ENCODE measurements at places on chromosomes 2 and 18.

- DNase-seq = no peak
Observed at GRCh38 chr2:37324536-37324785, 172 bp downstream of the PRKD3 start.

- no peak for DNase-seq
Observed at GRCh38 chr18:2304378-2305175, 266.7 kb downstream of the METTL4 start.

- no peak for DNase-seq
Observed at GRCh38 chr18:75727456-75727855, 300.0 kb upstream of the SMIM21 start.

DNA sequence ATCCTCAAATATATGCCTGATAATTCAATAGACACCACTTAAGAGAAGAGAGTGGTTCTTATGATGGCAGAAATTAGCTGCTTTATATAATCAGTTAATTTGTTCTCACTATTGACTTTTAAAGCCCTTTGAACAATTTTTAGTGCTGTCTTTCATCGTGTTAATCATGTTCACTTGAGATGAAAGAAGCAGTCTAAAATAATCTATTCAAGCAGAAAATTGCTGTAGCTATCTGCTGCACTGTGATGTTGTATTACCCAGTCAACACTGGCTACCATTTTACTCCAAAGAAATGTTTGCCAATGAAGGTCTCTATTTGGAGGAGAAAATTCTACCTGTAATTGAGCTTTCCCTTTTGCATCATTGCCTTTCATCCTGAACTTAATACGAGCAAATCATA is 459.8 kb upstream of the FSIP2 start:
- DNase-seq = no peak

- DNase-seq = no peak
Observed at GRCh38 chr2:53744395-53745065, 23.1 kb upstream of the CHAC2 start.

GRCh38 chr2:23073671-23074070 is 311.3 kb upstream of the KLHL29 start:
- DNase-seq = no peak

DNA sequence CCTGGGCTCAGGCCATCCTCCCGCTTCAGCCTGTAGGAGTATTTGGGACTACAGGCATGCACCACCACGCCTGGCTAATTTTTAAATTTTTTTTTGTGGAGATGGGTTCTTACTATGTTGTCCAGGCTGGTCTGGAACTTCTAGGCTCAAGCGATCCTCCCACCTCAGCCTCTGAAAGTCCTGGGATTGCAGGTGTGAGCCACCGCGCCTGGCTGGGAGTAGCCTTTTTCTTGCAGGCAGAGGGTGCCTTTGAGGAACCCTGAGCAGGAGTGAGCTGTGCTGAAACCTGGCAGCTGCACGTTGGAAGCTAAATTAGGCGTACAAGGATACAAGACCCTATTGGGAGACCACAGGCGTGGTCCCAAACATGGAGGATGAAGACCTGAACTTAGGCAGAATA is 8.0 kb downstream of the CTDSP1 start:
- no peak for DNase-seq

- DNase-seq = no peak
Observed at GRCh38 chr2:241310917-241311566, 4.4 kb downstream of the HDLBP start.

- no peak for DNase-seq
Observed at GRCh38 chr2:201969938-201970785, 63.5 kb upstream of the FZD7 start.

GRCh38 chr2:20065885-20066602 is 14.6 kb upstream of the LAPTM4A start:
- DNase-seq = no peak

- DNase-seq = no peak
Observed at GRCh38 chr2:8857709-8858108, 20.3 kb upstream of the KIDINS220 start.

DNA sequence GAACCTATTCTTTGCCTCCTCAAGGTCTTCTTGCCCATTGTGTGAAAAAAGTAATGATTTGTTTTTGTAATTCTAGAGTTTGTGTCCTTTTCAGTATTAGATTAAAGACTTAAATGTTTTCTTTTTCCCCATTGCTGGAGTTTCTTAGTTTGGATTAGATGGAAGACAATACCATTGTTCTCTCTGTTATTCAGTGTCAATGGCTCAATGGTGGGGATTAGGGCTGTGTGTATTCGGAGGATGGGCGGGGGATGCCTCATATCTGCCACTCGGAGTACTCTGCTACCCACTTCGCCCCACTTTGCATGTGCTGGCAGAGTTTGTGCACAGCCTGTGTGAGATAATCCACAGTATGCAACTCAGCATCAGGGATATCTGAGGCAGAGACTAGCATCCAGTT is 90.1 kb downstream of the KLHL29 start:
- no peak for DNase-seq

GRCh38 chr2:68236876-68237275 is 15.5 kb downstream of the PPP3R1 start:
- DNase-seq = no peak

DNA sequence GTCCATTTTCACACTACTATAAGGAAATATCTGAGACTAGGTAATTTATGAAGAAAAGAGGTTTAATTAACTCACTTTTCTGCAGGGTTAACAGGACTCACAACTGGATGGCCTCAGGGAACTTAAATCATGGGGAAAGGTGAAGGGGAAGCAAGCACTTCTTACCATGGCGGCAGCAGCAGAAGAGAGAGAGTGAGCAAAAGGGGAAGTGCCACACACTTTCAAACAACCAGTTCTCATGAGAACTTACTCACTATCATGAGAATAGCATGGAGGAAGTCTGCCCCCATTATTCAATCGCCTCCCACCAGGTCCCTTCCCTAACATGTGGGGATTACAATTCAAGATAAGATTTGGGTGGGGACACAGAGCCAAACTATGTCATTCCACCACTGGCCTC is 55.1 kb upstream of the NETO1 start:
- no peak for DNase-seq

DNA sequence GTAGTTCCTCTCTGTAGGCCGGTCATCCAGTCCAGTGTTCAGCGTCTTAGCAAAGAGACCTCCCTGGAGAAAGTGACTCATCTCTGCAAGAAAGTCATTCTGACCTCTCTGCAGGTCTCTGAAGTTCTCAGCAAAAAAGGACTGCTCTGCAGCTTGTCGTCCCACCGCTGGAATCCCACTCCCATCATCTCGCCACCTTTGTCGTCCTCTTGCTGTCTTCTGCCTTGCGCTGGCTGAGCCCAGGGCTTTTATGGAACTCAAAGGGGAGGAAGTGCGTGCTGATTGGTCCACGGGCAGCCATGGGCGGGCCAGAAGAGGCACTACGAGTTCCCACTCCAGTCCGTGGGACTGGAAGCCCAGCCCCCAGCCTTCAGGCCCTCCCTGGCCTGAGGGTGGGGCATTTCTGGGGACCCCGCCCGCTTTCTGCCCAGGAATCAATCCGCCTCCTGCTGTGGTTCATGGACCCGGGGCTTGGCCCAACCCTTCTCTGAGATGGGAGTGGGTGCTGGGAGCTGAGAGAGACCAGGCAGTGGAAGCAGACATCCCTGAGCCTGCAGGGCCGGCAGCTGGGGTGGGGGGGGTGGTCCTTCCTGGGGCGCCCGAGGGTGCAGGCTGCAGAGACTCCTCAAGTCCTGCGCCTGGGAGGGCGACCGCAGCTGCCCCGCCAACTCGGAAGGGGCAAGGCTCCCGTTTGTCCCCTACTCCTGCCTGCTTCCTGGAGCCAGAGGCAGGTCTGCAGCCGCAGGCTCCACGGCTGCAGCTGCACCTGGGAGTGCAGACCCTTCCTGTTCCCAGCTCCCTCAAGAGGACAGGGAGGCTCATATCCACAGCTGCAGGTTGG is 660.7 kb upstream of the RAB6C start:
- no peak for DNase-seq

DNA sequence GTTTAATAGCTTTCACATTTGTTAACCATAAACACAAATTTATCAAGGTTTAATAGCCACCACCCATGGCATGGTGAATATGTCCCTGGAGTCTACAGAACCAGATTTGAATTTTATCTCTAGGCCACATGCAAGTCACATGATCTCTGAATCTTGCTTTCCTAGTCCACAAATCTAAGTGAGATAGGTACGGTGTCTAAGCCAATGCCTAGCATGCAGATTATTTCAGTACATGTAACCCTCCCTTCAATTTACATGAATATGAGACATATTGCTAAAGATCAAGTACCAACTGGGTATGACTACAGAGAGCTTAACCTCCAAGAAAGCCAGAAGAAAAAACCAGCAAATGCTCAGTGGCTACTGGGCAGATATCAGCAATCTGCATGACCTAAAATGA is 10.0 kb downstream of the ZNF24 start:
- no peak for DNase-seq

DNA sequence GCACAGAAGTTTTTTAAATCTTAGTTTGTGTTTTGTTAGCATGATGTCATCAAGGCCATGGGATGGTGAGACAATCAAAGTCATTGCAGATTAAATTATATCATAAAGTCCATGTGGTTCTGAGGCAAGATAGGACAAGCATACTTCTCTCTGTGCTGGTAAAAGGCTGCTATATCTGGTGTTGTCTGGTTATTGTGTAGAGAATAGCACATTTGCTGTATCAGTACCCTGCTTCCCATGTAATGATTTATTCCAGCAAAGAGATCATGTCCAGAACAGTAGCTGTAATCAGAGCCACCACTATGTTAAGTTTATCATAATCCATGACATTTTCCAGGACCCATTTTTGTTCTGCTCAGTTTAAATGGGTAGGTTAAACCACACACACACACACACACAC is 123.0 kb downstream of the TTC27 start:
- no peak for DNase-seq

DNA sequence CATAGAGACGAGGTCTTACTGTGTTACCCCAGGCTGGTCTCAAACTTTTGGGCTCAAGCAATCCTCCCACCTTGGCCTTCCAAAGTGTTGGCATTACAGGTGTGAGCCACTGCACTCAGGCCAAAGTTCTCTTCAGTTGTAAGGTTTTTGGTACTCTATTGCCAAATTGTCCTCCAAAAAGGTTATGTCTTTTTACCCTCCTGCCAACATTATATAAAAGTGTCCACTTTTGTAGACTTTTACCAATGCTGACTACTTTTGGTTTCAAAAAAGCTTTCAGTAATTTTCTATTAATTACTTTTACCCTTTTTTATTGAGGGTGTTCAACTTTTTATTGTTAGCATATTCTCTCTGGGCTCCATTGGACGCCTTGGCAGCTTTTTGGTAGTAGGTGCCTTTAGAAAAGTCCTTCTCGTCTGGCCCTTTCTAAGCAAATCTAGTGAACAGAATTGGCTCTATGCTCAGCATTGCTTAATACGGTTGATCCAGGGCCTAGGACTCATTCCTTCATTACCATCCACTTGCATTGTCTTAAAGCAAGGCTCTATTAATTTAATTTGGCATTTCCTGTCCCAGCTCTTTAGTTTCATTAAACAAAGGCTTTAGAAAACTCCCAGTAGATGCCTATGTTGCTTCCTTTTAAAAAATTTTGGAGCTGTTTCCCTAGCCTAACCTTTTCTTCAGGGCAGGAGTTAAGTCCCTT is 16.7 kb upstream of the IL1A start:
- no peak for DNase-seq

GRCh38 chr2:109736177-109736827 is 57.8 kb upstream of the RGPD5 start:
- DNase-seq = no peak

DNA sequence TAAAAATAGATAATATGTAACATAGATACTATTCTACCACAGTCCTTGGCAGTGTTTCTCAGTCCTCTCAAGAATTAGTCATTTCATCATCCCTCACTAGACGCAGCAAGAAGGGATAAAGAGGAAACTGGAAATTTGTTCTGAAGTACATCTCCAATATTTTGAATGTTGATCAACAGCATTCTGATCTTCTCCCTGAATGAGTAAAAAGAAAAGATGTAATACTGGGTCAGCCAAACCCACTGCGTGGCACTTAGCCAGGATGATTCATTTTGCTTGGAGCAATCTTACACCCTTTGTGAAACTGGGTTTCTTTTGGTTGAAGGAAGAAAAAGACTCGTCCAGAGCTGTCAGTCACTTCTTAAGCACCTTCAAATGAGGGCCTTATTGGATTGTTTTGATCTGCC is 54.1 kb downstream of the TAF1B start:
- no peak for DNase-seq

DNA sequence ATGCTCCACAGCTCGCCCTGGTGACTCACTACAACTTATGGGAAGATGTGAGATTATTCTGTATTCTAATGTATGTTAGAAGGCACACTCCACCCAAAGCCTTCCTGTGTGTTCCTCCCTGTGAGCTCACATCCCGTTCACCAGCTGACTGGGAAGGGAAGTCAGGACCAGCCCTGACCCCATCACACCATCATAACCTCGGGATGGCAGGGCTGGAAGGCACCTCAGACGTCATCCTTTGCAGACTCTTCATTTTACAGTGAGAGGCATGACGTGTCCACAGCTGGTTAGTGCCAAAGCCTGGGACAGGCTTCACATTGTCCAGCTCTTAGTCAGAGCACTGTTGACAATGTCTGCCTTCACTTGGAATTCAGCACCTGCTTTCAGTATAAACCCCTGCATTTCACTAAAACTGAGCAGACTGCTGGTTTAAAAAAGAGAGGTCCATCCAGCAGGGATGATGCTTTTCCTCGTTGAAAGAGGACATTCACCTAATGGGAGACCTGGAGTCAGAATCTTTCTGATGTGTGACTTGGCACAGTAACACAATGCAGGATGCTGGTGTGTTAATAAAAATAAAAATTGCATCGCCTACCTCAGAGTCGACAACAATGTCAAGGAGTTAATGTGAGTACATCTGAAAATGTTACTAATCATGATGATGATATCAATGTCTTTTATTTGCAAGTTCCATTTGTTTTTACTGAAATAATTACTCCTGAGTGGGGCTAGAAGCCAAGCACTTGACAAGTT is 418.0 kb upstream of the TNP1 start:
- DNase-seq = no peak

DNA sequence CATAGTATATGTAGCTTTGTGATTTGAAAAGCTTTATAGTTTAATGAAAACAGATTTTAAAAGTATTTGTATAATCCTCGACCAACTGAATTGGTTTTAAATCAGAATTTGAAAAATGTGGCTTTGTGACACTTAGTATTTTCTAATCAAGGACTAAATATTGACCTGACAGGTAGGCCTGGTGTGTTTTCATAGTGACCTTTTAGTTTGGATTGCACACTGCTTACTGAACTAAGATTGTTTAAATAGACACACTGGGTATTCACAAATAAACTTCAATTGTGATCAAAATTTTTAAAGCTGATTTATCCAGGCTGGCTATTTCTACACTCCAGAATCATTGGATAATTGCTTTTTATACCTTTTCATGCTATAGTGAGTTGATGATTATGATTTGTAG is 31.8 kb upstream of the FAM237A start:
- no peak for DNase-seq

GRCh38 chr18:61842146-61842545 is 50.7 kb downstream of the RNF152 start:
- DNase-seq = no peak

GRCh38 chr18:69954719-69955480 is 7.2 kb upstream of the CD226 start:
- no peak for DNase-seq
